ENCODE measurements at places on chromosomes 6 and 20.
A peak's percentile ranks its signal among the peaks of the same experiment; 100 is the strongest.

GRCh38 chr6:143782481-143782880, 60.7 kb upstream of the LTV1 start:
- DNase-seq: no peak

GRCh38 chr20:46963196-46963529, 68.5 kb downstream of the EYA2 start:
- DNase-seq: no peak

DNA sequence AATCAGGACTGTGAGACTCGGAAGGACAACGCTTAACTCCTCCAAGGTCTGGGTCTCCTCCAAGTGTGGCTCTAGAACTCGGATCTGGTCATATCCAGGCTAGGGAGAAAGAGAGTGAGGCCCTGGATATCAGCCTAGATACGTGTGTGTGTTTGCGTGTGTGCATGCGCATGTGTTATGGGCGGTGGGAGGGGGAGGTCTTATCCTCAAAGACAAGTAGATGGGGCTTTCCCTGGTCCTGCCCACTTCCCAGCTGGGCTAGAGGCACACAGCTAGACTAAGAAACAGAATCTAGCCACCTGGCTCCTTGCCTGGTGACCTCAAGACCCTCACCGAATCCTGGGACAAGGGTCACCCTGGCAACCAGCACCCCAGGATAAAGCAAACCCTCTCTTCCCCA, 13.2 kb downstream of the CPNE5 start:
- no peak for DNase-seq

DNA sequence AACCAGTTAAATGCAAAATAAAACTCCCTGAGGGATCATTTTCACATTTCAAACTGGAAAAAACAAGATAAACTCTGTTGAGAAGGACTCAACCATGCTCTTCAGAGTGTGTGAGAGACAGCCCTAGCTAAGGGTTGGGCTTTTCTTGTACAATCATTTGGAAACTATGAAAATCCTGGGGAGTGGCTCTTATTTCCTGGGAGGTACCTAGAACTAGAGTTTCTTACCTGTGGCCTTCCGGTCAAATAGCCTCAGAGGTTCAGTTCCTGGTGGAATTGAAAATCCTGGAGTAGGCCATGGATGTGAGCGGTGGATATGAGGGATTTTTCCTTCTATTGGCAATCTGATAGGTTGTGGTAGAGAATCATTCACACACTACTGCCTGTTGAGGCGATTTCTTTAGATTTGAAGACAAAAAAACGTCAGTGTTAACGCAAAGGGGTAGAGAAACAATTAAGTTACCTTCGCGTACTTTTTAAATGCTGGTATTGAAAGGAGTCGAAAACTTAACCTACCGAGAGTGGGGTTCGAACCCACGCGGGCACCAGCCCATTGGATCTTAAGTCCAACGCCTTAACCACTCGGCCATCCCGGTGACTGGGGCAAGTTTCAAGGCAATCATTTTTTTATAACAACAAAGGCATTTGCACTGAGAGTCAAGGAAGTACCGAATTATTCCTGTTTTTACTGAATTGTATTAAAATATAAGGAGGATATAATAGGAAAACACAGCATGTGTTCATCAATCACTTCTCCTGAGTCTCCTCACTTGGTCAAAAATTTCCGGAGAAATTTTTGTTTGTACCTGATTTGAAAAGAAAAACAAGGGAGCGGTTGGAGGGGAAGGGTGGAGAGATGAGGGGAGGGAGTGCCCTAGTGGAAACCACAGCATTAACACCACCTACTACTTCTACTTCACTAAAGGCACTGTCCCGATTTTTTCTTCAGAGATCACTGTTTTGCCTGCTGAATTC, 191.3 kb downstream of the OR2B2 start:
- DNase-seq: peak; percentile 21

- DNase-seq: no peak
Observed at GRCh38 chr6:163786995-163787671, 372.6 kb downstream of the QKI start.

DNA sequence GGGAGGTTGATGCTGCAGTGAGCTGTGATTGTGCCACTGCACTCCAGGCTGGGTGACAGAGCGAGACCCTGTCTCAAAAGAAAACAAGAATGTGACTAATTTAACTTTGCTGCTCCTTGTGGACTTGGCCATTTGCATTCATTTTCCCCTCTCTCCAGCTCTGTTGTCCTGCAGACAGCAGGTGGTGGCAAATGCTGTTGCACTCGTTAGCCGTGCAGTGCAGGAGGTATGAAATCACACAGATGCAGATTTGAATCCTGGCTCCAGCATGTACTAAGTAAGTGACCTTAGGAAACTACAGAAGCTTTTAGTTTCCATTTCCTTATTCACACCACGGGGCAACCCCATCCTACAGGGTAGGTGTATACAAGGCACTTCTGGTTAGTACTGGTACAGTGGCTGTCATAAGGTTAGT, 9.6 kb upstream of the BEND3 start:
- no peak for DNase-seq

GRCh38 chr6:148816117-148816516, 69.3 kb downstream of the UST start:
- no peak for DNase-seq

DNA sequence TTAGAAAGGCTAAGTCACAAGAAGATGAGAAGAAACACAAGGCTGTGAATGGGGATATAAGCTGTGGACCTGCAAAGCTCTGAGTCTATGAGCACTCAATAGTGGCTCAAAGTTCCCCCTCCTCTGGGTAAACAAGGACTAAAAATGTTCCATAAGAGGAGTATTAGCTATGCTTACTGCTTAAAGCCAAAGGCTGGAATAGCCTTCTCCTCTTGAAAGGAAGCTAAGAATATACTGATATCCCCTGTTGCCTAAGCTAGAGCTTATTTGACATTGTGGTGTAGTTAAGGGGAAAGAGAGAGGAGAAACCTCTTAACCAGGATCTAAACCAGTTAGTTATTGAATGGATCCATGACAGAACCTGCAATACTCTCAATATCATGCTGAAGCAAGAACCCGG, 45.8 kb downstream of the NOL7 start:
- no peak for DNase-seq
